GM04504 (cell line): ENCODE measurements at places on chromosomes 13 and 19.

GRCh38 chr19:15251010-15251748 is 18.9 kb upstream of the EPHX3 start:
- DNase-seq, result peak; percentile 56

DNA sequence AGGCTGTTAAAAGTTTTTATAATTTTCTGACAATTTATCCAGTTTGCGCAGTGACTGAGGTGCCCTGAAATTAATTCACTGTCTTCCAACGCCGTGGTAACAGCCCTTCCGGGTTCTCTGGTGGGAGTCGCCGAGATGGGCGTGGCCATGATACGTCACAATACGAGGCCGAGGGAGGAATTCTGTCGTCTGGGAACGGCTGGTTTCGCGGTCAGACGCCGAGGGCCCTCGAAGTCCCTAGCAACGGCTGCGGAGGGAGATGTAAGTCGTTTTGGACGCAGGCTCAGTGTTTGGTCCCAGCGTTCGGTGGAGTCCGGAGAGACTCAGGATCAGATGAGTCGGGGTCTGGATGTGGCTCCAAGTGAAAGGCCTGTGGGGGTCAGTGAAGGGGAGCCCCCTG is 21.7 kb downstream of the ZNF613 start:
- no peak for DNase-seq

DNA sequence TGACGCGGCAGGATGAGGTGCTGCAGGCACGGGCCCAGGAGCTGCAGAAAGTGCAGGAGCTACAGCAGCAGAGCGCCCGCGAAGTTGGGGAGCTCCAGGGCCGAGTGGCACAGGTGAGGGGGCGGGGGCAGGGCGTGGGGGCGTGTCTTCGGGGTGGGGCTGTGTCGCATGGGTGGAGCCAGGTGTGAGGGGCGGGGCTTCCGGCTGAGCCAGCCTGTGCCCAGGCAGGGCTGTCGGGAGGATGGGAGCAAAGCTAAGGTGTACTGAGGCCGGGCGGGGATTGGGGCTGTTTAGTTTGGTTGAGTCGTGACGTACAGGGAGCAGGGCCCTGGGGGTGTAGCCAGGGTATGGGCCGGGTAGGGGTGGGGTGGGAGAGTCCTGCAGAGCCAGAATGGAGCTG is 62.3 kb downstream of the KCNC3 start:
- DNase-seq, result no peak

DNA sequence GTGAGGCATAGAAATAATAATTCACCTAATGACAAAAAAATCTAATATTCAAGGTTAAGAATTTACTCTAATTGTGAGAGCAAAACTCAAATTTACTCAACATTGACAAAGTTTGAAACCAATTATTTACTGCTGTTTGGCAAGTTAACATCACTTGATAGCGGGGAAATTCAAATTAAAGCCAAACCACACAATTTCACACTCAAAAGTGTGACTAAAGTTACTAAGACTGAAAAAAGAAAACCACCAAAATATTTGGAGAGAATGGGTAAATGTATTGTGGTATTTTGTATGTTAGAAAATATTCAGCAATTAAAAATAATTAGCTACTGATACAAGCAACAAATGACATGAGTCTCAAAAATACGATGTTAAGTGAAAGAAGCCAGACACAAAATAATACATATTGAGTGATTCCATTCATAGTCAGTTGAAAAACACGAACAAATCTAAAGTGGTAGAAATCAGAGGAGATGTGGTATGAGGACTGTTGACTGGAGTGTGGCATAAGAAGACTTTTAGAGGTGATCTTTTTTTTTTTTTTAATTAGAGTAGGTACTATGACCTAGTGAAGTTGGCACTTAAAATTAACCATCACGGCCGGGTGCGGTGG is 541.4 kb upstream of the ATXN8OS start:
- DNase-seq, result no peak

DNA sequence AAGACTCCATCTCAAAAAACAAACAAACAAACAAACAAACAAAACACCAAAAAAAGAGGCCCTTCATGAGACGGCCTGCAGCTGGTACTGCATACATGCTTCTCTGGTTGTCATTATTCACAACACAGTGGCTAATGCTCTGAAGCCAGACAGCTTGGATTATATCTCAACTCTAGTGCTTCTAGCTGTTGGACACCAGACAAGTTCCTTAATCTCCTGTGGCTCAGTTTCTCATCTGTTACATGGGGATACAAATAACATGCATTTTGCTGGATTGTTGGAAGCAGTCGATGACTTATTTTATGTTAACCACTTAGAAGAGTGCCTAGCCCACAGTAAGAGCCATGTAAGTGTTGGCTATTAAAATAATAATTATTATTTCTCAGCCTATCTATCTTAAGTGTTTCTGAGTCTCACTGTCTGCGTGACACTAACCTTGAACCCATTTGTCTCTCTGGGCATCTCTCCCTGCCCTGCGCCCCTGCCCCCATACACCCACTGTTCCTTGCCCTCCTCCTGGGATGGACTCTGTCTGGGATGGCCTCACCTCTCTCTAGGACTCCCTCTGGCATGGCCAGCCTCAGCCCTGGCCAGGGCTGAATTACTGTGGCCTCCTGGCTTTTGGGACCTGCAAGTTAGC is 3.1 kb upstream of the JUNB start:
- DNase-seq, result no peak

- DNase-seq, result no peak
These were observed 95.6 kb downstream of the DLEU7 start for GRCh38 chr13:50747737-50748350.

- DNase-seq, result no peak
These were observed 107.2 kb downstream of the URI1 start for GRCh38 chr19:30049226-30049625.

DNA sequence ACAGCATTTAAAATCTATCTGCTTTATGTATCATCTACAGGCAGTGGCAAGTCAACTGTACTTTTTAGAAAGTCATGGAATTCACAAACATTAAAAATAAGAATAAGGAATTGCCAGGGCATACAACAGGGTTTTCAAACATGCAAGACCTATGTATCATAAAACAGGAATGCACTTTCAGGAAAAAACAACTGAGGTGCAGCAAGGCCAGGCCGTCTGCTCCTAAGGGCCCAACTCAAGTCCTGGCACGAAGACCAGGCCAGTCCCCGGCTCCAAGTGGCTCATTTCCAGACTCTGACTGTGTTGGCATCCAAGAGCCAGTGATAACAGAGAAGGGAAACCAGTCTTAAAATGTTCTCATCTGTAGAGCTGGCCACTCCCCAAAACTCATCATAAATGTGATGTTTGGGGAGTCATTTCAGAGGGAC is 7.1 kb downstream of the RFX2 start:
- peak; percentile 95 for DNase-seq

- DNase-seq, result no peak
These were observed 30.3 kb upstream of the SMAD9 start for GRCh38 chr13:36950330-36950729.

DNA sequence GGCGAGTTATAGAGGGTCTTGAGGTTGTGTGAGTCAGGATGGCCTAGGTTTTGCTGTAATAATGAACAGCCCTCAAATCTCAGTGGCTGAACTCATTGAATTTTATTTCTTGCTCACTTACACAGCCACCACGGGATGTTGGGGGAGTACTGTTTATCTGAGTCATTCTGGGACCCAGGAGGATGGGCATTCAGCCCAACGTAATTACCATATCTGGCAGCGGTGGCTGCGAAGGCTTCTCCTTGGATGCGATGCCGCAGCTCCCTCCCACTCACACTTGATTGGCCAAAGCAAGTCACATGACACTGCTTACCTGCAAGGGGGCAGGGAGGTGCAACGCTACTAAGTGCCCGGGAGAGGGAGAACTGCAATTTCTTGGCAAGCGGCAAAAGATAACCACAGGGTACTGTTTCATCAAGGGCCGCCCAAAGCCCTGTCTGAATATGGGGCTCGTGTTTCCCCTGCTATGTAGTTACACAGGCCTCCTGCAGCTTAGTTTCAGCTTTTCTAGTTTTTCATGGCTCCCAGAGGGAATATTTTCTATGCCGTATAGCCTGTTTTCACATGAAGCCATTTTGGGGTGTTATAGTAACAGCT is 19.9 kb downstream of the ZSWIM9 start:
- no peak for DNase-seq

- DNase-seq, result no peak
These were observed 15.1 kb downstream of the LILRA5 start for GRCh38 chr19:54297759-54298305.

GRCh38 chr19:53086949-53087348 is 16.3 kb downstream of the ZNF160 start:
- no peak for DNase-seq

DNA sequence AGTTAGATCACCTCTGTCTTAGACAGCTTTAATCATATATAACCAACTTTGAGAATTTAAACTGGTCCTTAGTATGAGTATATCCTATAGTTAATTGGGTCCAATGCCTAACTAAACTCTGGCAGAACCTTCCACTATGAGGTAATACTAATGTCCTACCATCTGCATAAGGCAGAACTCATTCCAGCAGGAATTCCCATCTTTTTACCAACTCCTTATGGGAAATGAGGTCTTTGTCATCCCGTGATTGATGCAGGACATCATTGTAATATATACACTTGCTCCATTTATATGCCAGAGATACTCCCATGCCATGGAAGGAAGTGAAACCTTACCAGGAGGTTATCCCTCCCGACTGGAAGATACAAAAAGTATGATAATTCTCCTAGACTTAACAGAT is 2.8 kb downstream of the KCTD4 start:
- no peak for DNase-seq

GRCh38 chr13:32530841-32531253 is 7.7 kb downstream of the N4BP2L2 start:
- DNase-seq, result peak; percentile 32

DNA sequence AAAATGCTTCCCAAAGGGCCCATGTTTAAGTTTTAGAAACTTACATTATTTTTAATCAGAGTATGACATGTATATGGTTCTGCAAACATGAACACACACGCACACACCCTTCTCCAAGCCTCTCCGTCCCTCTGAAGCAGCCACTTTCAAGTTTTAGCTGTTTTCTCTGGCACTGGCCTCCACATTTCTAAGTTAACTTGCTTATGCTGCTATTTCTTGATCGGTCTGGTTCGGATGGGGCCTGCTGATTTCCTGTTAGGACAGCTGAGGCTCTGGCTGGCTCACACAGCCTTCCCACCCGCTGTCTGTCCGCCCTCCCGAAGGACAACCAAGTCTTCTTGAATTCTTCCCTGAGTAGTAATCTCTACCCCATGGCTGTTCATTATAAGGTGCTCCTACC is 4.4 kb downstream of the SPC24 start:
- DNase-seq, result no peak

DNA sequence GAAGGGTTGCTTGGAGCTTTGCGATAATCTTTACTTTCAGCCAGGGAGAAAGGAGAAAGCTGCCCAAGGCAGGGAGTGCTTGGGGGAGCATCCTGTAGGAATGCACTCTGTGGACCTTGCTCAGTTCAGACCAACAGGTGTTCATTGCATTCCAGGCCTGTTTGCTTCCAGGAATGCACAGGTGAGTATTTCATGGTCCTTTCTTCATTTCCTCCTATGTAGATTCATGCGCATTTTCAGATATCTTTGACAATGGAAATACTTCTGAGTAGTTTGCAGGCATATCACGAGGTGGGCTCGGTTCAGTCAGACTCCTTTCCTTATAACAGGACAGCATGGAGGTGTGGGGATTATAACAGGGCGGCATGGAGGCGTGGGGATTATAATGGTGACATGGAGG is 254.8 kb downstream of the FGF9 start:
- DNase-seq, result no peak

DNA sequence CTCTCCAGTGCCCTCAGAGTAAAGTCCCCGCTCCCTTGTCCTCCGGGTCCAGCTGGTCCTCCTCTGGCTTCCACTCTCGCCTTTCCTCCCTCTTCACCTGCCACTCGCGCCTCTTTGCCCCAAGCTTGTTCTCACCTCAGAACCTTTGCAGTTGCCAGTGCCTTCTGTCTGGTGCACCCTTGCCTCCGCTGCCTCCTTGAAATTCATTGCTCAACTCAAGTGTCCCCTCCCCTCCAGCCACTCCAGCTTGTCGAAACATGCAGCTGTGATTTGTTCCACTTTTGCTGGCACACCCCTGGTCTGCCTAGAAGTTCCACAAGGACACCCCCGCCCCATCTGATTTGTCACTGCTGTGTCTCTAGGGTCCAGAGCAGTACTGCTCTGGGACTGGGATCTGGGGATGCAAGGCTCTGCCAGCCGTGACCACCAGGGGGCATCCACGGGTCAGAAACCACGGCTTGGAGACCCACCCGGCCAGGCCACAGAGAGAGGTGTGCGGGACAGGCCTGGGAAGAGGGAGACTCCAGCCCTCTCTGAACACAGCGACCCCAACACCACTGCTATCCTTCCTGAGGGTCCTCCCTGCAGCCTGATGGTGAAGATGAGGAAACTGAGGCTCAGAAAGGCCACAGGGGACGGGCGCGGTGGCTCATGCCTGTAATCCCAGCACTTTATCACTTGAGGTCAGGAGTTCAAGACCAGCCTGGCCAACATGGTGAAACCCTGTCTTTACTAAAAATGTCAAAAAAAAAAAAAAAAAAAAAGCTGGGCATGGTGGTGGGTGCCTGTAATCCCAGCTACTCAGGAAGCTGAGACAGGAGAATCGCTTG is 49.9 kb downstream of the AP1M1 start:
- peak; percentile 50 for DNase-seq

- DNase-seq, result no peak
These were observed 11.7 kb downstream of the ATP7B start for GRCh38 chr13:51999510-51999911.

- DNase-seq, result no peak
These were observed 39.4 kb downstream of the ZNF136 start for GRCh38 chr19:12202250-12202649.

DNA sequence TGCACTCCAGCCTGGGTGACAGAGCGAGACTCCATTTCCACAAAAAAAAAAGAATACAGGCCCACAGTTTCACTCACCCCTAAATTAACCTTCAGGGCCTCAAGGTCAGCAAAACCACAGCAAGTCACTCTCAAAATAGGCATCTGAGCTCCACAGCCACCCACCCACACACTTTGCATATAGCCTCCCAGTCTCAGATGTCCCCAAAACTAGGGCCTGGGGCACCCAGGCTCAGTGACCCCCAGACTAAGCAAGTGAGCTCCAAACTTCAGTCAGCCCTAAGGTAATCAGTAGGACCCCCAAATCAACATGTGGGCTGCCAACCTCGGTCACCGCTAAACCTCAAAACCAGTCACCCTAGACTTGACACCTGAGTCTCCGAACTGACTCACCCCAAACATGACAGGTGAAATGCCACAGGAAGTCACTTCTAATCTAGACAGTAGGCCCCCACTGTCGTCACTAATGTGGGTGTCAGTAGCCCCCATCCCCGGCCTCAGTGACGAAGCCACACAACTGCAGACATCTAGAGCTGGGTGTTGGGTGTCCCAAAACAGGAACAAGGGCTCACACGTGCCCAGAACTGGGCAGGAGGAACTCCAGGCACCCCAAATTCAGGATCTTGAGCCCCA is 13.9 kb downstream of the RABAC1 start:
- DNase-seq, result no peak

- DNase-seq, result no peak
These were observed 88.3 kb downstream of the RAP2A start for GRCh38 chr13:97522243-97522642.
